Skeletal muscle cell (primary cell): ENCODE measurements at places on chromosomes 5 and 9.

DNA sequence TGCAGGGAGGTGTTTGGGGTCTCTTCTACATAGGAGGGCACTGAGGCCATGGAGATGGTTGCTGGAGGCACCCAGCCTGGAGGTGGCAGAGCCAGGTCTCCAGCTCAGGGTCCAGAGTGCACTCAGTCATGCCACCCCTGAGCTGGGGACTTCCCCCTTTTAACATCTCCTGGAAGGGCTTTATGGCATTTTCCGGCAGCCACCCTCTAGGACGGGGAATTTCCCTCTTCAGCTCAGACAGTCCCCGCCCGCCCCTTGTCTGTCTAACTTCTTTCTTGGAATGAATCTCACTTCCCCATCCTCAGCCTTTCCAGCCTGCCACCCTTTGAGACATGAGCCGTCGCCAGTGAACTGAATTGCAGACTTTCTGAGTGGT is 49.9 kb downstream of the COL15A1 start:
- no peak for DNase-seq

- no peak for DNase-seq
Measured at GRCh38 chr5:68547622-68548021, 332.1 kb downstream of the PIK3R1 start.

GRCh38 chr5:132428147-132428482 is 58.6 kb downstream of the SLC22A5 start:
- DNase-seq, result no peak

- no peak for DNase-seq
Measured at GRCh38 chr9:133657120-133657661, 21.0 kb downstream of the DBH start.

- DNase-seq, result no peak
Measured at GRCh38 chr5:121138495-121138907, 674.4 kb downstream of the PRR16 start.

- no peak for DNase-seq
Measured at GRCh38 chr9:88954066-88954465, 37.2 kb upstream of the S1PR3 start.

DNA sequence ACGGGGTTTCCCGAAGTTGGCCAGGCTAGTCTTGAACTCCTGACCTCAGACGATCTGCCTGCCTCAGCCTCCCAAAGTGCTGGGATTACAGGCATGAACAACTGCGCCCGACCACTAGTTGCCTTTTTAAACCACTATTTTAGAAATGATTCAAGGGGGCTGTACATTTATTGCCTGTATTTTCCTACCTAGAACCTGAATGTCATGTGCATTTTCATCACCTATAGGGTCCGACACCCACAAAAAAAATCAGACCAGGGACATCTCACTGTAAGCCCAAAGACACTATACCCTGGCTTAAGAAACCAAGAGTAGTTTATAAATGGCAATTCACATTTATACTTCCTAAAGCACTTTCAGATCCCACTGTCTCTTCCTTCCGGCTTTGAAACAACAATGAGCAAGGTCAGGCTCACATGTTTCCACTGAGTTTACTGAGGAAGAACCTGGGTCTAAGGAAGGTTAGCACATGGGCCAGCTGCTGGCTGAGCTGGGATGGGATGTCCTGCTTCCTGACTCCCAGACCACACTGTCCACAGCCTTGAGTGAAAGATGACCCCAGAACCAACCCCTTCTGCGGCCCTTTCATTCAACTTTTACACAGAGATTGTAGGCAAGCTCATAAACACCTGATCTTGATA is 87.3 kb downstream of the SERINC5 start:
- no peak for DNase-seq
